ENCODE measurements at places on chromosomes 1 and 21. TPM values are rescaled to one million over a fixed set of nuclear protein-coding genes. Genes with fewer than 3 reads are reported as not detected.

Gene SPRR2A
- not detected for total RNA-seq

Gene PTGFRN
- total RNA-seq, result 18.1 TPM

Gene C1orf87
- total RNA-seq, result not detected

DNA sequence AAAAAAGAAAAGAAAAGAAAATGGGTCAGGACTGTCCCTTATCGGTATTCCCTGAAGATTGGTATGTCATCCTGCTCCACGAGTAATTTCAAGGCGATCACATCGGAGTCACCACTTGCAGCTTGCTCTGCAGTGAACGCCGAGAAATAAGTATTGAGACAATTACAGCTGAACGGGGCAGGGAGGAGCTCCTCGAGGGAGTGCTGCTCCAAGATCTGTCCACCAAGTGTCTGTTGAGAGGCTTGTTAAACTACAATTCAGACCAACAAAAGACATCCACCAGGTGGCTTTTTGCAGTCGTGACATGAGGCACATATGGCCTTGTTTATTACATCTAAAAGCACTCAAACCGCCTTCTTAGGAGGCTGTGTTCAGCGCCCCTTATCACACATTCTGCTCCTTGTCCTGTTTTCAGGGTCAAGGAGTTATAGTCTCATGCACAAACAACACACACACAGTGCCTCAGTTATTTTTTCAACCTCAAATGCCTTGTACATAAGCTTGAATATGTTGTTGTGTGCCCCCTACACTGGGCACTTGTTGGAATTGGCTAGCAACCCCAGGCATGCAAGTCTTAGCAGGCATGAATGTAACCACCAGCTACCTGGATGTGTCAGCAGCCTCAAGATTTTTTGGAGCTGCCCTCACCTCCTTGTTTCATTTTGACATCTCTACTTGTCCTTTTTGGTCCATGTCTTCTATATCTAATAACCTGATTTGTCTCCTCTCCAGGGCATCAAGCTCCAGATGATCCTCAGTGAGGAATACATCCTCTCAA lies 13.0 kb upstream of the CD48 start:
- DNase-seq, result no peak

DNA sequence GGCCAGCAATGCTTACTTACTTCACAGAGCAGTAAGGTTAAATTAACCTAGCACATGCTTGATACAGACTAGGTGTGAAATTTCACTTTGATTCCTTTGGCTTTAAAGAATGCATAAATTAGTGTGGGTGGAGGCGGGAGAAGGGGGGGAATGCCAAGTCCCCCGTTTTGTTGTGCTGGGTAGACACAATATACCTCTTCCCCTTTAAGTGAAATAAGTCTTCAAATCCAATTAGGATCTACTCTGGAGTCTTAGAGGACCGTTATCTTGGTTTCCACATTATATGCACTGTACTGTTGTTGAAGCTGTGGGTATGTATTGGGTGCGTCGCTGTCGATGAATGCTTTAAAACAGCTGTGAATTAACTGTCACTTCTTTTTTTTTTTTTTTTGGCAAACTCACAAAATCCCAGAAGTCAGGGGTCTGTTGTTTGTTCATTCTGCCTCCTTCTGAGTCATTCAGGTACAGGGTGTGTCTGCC lies 1.6 kb upstream of the S1PR1 start:
- no peak for DNase-seq

Data from right lobe of liver (tissue), 6 donors.